ENCODE measurements at places on chromosomes 12 and 14. TPM values are rescaled to one million over a fixed set of nuclear protein-coding genes. Genes with fewer than 3 reads are reported as not detected.

DNA sequence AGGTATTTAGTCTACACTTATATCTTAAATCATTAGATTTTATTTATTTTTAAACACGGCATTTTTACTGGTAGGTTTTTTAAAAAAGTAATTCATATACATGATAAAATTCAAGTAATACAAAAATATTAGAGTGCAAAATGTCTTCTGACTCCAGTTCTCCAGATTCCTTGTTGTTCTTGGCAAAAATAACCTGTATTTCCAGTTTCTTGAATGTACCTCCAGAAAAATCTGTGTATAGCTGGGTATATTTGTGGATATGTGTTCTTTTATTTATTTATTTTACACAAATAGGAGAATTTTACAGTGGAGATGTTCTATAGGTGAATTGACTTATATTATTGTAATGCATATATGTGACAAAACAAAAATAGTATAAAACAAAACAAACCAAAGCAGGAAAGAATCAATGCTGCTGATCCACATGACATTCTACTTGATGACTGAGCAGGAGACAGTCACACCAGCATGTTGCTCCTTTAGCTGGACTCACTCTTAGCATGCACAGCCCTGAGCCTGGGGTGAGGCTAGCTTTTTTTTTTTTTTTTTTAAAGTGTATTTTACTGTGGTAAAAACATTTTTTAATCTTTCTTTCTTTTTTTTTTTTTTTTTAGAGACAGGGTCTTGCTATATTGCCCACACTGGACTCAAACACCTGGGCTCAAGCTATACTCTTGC is 42.2 kb upstream of the SLC38A2 start:
- no peak for DNase-seq

- no peak for DNase-seq
Observed at GRCh38 chr14:53741479-53742232, 215.0 kb downstream of the BMP4 start.

GRCh38 chr12:127559349-127560040 is 707.5 kb upstream of the TMEM132C start:
- peak; percentile 8 for DNase-seq

DNA sequence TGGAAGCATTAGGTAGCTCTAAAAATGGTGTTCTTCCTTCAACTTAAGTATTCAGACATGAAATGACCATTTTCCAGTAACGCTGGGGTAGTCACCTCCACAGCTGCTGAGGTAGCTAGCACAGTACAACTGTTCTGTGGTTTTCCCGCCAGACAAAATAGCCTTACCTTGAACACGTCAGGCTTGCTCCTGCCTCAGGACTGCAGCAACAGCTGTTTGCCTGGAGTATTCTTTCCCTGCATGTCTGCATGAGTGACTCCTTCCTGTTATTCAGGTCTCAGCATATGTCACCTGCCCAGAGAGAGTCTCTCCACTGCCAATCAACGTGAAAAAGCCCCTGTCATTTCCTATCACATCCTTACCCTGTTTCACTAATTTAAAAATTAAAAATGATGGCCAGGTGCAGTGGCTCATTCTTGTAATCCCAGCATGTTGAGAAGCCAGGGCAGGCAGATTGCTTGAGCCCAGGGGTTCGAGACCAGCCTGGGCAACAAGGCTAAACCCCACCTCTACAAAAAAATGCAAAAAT is 37.9 kb downstream of the WDR89 start:
- DNase-seq = no peak

DNA sequence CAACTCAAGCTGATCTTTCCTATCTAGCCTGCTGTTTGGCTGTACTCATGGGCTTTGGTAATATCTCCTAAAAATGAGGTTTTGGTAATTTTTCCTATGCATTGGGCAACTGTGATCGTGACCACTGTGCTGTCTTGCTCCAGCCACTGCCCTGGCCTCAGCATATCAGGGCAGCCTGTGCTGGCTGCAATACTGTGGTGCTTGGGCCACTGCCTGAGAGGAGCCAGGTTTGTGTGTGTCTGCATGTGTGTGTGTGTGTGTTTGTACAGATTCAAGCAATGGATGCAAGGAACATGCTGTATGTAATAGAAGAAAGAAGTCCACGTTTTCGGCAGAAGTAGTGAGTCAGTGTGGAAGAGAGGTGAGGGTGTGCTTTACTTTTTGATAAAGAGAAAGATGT is 13.0 kb downstream of the ERG28 start:
- DNase-seq = no peak

GRCh38 chr14:100388103-100389054 is 65.2 kb downstream of the SLC25A47 start:
- no peak for DNase-seq

DNA sequence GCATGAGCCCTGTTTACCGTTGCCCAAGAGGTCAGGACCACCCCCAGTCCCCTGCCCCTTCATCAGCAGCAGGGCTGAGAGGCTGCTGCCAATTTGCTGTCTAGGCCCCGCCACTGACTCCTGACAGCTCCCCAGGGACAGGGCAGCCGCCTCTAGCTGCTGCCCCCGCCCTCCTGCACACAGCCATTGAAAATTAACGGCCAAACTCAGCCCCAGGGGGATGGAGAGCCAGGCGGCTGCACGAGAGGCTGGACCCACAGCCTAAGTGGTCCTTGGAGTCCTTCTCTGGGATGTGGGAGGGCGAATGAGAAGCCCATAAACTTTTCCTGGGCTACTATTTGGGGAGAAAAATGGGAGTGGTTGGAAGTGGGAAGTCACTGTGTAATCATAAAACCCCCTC is 4.6 kb downstream of the FOXN4 start:
- DNase-seq = no peak

DNA sequence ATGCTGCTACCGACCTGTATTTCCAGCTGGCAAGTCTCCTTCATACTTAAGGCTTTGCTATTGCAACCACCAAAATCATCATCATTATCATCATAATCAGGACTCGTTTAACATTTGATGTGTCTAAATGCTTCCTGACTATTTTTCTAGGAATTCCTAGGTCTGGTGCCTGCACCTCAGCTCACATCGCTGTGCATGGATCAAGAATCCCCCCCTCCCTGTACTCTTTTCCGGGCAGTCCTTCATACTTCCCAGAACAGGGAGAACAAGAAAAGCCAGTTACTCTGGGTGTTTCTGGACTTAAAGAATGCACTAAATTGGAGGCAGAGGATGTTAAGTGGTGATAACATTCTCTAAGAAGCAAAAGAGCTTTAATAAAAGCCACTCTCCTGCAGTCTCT is 9.4 kb downstream of the ERP27 start:
- DNase-seq = peak; percentile 77

DNA sequence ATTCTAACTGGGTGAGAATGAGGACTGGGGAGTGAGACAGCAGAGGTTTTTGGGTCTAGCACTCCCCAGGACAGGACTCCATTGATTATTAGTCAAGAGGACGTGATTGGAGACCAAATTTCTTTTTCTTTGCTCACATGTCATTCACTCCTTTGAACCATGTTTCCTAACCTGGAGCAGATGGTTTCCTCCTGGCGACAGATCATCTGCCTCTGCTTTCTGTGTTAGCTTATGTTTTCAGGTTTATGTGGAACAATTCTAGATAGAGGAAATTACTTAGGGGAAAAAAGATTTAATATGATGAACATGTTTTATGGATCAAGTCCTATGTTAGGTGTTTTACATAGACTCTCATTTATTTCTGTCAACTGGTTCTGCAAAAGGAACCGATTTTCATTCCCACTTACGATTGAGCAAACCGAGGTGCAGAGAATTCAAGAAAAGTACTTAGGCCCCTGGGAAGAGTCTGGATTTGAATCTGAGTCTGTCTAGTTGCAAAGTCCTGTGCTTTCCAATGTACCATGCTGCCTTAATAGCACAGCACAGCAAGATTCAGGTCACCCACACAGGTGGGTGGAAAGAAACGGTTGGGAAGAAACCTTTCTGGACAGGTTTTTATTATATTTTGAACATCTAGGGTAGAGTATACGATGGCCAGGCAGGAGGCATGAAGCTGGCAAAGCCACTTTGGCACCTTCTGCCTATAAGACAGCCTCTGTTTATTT is 30.8 kb downstream of the SMOC1 start:
- no peak for DNase-seq

DNA sequence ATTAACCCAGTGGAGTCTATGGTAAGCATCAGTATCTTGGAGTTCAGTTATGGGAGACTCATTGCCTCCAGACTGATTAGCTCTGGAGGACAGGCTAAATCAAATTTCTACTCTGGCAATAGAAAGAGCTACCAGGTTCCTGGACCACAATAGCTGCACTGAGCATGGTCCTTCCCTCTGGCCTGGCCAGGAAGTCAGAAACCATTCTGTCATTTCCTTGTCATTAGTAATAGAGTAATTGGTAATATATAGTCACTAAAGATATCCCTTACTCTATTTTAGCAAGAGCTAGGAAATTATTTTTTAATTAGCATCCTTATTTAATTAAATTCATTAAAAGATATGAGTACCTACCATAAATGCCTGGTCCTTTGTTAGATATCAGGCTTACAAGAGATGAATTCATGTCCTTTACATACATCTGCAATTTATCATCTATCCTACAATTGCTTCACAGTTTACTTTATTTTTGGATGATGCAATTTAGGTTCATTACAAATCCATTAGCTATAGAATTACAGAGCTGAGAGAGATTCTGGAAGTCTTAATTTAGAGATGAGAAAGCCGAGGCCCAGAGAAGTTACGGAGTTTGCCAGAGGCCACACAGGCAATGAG is 23.7 kb upstream of the TDRD9 start:
- no peak for DNase-seq

GRCh38 chr14:33951183-33951840 is 438 bp upstream of the EGLN3 start:
- DNase-seq = no peak

GRCh38 chr12:109016978-109017377 is 3.9 kb downstream of the SVOP start:
- DNase-seq = no peak

- peak; percentile 39 for DNase-seq
Observed at GRCh38 chr14:89493877-89494634, 77.0 kb upstream of the FOXN3 start.

DNA sequence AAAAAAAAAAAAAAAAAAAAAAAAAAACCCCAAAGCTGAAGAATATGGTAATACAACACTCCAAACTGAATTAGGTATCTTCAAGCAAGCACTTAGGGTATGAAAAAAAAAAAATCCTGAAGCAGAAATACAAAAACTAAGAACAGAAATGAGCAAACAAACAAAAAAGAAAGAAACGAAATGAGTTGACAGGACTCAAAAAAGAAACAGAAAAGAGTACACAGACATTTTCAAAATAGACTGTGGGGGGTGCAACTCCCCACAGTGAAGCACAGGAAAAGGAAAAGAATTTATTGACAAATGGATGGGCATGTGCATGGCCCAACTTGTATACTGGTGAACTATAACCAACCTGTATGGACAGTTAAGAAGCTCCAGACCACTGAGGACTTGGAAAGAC is 24.6 kb downstream of the RPS6KA5 start:
- DNase-seq = no peak

GRCh38 chr12:14156606-14157005 is 175.2 kb upstream of the GRIN2B start:
- DNase-seq = no peak

DNA sequence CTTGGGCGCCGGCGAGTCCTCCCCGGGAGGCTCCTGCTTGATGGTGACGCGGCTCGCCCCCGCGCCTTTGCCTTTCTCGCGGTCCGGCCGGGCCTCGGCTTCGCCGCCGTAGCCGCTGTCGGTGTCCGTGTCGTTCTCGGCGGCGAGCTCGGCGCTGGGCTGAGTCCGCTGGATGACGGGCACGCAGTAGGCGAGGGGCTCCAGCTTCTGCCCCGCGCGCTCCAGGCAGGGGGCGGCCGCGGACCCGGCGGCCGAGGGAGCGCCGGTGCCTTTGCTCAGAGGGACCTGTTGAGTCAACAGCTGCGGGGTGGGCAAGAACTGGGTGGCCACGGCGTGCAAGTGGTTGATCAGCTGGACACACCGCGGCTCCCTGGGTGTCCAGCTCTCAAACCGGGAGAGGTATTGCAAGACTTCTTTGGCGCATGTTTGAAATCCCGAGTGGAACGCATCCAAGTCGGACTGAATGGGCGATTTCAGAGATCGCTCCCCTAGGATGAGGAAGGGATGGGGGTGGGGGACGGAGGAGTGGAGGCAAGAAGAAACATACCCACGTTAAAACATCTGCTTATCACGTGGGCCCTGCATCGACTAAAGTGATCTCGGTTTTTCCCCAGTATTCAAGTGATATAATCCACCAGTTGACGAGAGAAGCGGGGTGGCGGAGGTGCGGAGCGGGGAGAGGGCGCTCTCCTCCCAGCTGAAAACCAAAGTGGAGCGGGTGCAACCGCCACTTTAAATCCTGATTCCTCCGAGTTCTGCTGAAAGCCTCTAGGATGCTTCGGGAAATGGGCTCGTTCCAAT is 2.0 kb downstream of the BHLHE41 start:
- DNase-seq = no peak

DNA sequence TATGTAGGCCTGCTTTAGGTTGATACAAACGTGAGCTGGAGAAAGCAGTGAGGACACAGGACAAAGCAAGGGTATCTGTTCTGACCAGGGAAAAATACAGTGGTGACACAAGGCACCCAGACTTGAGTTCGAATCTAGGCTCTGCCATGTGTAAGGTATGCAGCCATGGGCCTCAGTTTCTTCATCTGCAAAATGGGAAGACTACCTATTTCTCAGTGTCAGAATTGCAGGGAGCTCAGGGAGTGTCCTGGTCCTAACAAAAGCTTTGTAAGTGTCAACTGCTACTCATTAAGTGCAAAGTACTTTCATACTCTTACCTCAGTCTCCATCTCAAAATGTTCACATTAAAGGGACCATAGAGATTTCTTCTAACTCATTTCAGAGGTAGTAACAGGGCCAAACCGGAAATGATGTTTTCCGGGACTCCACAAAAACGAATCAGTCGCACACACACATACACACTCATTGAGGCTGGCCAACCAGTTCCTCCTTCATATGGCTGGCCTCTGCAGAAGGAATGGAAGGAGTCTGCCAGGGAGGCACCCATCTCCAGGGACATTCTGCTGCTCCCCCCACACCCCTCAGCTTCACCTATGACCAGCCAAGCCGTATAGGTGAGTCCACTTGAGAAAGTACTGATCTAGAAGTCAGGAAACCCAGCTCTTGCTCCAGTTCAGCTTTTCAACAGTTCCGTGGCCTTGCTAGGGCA is 7.8 kb downstream of the CTDSP2 start:
- DNase-seq = no peak

- DNase-seq = no peak
Observed at GRCh38 chr14:99346470-99347080, 74.6 kb upstream of the BCL11B start.

Gene SSPN
- polyA plus RNA-seq = 16.9 TPM

Gene FAM186B
- 1.0 TPM for polyA plus RNA-seq

Gene PLXNC1
- polyA plus RNA-seq = 9.0 TPM

Gene AMN
- 22.6 TPM for polyA plus RNA-seq

Gene A2ML1
- 0.40 TPM for polyA plus RNA-seq

Gene USP44
- 1.7 TPM for polyA plus RNA-seq

Gene OR11H12
- polyA plus RNA-seq = not detected

Gene KCNK10
- polyA plus RNA-seq = 0.17 TPM

Gene ZNF26
- 13.0 TPM for polyA plus RNA-seq

Gene NKX2-1
- 0.25 TPM for polyA plus RNA-seq

Gene CLEC14A
- polyA plus RNA-seq = 20.9 TPM
